ENCODE measurements at places on chromosomes 11 and 22.

DNA sequence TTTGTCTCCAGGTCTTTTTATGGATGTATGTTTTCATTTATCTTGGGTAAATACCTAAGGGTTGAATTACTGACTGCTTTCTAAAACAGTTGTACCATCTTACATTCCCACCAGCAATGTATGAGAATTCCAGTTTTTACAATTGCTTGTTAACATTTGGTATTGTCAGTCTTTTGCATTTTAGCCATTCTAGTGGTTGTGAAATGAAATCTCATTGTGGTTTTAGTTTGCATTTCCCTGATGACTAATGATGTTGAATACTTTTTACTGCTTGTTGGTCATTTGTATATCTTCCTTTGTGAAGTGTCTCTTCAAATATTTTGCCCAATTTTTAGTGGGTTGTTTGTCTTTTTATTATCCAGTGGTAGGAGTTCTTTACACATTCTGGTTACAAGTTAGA is 92.8 kb downstream of the ARFGAP2 start:
- no peak for DNase-seq

- DNase-seq = no peak
These were observed 165.4 kb downstream of the AASDHPPT start for GRCh38 chr11:106242718-106243415.

DNA sequence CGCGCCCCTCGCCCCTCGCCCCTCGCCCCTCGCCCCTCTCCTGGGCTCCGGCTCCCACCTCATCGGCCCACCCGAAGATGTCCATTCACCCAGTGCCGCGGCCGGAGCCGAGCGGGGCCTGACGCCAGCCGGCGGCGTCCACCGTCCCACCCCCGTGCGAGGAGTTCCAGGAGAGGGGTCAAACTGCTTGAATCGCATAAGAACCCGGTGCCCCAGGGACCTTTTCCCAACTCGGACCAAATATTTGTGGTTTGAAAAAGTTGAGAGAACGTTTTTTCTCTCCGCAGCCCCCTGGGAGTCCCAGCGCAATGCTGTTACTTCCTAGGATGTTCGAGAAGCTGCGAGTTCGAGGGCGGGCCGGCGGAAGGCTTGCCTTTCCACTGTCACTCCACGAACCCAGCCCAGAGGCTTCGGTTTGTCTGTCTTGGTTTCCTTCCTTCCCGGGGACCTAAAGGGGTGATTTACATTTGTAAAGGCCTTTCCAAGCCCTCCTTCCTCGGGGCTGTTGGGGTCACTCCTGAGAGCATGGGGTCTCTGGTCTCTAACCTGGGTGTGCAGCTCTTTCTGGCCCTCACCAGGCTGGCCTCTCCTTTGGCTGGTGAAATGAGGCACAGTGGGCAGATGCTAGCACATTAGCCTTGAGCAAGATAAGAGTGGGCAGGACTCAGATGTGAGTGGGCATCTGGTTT is 38.0 kb downstream of the ETS1 start:
- DNase-seq = no peak

DNA sequence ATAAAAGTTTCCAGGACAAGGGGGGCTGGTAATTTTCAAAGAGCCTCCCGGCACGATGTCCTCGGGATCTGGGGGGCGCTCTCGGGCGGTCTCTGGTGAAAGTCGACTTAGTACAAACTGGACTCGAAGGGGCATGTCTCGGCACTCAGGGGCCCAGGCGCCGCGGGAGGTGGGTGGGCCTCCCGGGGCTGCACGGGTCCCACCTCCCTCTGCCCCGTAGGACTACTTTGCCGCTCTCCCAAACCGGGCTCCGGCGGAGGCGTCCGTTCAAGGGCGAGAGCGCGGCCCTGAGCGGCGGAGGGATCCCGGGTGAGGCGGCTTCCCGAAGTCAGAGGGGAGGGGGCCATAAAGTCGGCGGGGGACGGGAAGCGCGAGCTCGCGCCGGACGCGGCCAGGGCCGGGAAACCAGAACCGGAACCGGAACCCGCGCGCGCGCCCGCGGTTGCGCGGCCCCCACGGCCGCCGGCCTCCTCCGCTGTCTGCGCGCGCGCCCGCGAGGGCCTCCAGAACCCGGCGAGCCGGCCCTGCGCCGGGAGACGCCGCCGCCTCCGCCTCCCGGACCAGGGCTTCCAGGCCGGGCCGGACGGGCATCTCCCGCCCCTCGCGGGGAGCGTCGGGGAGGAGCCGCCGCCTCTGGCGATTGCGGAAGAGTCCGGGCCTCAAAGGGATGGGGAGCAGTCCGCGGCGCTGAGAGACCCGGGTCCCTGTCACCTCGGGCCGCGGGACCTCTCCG is at the start of gene ARHGEF12:
Gene ARHGEF12 (plus strand): TSS at position 506 of the 733 bp plus-strand sequence. CDS start 831 bp downstream, outside the sequence.
- DNase-seq = peak; percentile 76

DNA sequence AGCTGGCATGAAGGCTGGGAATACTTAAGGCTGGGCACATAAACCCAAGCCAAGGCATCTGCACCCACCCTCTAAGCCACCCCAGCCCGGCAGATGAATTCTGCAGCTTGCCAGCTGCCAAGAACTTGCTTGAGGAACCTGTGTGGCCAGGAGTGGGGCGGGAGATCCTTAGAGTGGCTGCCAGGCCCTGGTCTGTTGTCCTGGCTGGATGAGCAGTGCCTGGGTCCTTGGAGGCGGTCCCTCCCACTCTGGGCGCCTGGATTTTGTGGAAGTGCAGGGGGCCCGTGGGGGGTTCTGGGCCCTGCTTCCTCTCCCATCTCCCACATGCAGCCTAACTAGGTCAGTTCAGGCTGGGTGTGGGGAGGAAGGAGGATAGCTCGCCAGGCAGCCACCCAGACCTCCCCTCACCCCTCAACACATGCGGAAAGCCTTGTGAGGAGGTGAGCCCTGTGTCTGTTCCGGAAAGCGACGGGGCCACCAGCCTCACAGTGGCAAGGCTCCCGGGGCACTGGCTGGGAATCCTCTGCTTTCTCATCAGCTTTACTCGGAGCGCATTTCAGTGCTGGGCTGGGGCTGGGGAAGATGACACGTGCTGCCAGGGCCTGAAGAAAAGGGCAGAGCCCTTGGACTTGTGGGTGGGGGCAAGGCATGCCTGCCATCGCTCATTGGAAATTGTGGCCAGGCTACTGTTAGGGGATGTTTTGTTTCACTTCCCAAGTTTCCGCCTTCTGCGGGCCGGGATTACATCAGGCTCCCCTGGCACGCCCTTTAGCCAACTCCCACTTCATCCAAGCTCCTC is 8.4 kb downstream of the DAGLA start:
- DNase-seq = no peak

DNA sequence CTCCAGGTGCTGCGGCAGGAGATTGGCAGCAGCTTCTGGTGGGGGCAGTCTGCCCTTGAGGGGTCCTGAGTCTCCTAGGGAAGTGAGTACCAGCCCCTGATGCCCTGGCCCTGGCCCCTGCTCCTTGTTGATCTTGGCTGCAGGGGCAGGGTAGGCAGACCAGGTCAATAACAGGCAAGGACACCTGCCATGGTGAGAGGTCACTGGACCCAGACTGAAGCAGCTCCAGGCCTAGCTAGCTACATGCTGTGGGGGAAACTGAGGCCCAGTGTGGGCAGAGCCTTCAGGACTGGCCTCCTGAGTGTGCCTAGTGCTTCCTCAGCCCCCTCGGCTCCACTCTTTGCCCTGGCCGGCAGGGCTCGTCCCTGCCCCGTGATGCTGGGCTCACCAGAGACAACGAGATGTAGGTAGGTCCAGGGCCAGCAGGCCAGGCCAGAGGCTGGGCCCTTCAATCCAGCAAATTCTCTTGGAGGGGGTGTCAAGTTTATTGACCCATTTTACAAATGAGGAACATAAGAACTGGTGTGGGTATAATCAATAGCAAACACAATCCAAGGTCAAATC is 20.4 kb downstream of the RTN4R start:
- DNase-seq = no peak

DNA sequence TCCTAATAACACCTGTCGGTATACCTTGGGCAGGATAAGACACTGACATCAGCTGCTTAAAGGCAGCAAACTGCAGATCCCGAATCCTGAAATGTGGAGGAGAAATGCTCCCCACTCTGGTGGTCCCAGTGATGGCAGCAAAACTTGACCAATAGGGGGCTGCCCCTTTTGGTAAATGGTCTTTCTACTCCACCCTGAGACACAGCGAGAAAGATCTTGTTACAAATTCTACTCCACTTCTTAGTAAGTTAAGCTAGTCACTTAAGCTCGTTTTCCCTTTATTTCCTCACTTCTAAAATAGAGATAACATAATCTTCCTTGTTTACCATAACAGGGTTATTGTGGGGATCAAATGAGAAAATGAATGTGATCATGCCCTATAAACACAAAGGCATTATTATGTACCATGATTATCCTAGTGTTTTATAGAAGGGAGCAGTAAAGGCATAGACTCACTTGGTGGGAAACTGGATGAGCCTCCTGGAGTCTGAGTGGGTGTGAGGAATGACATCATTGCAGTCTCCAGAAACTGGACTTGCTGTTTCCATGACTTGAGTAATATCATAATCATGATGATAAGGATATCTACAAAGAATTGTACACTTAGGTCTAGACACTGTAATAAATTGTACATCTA is 50.9 kb downstream of the ENDOD1 start:
- DNase-seq = no peak

GRCh38 chr11:107683061-107683460 is 28.8 kb downstream of the SLN start:
- no peak for DNase-seq

GRCh38 chr11:44329472-44330230 is 19.7 kb upstream of the ALX4 start:
- DNase-seq = no peak

DNA sequence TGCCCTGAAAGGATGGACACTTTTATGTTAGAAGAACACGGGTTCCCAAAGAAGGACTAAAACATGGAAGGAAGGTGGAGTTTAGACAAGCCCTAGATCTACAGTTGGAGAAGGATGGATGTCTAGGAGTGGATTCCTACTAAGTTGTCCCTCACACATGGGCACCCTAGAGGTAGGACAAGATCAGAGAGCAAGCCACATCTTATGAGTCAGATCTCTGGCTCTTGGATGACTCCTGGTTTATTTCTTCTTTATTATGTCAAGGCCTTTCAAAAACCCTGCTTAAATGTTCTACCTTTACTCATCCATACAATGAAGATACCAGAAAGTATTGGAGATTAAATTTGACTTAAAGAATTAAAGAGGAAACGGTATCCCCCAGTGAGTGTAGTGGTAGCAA is 34.4 kb downstream of the PRCP start:
- DNase-seq = no peak

- DNase-seq = peak; percentile 96
These were observed 237.3 kb upstream of the CADM1 start for GRCh38 chr11:115741376-115742107.

GRCh38 chr11:100619484-100619883 is 67.6 kb upstream of the ARHGAP42 start:
- DNase-seq = no peak

DNA sequence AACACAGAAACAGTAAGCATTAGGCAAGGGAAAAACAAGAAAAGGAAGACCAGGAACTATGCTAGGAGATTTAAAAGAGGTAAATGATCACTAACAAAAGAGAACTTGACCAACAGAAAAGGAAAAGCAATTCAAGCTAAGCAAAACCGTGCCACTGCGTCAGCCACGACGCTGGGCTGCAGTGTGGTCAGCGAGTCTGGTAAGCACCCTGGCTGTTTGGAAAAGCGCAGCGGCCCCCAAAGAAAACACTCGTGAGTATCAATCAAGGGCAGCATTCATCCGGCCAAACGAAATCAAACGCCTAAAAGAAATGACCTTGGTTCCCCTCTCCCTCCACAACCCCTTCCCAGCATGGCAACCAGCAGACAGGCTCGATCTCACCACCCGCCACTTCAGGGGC is 28.8 kb downstream of the PACSIN2 start:
- DNase-seq = no peak

- no peak for DNase-seq
These were observed 5.3 kb upstream of the SHISAL1 start for GRCh38 chr22:44317886-44318637.

- no peak for DNase-seq
These were observed 1129.1 kb downstream of the DLG2 start for GRCh38 chr11:84497981-84498411.

DNA sequence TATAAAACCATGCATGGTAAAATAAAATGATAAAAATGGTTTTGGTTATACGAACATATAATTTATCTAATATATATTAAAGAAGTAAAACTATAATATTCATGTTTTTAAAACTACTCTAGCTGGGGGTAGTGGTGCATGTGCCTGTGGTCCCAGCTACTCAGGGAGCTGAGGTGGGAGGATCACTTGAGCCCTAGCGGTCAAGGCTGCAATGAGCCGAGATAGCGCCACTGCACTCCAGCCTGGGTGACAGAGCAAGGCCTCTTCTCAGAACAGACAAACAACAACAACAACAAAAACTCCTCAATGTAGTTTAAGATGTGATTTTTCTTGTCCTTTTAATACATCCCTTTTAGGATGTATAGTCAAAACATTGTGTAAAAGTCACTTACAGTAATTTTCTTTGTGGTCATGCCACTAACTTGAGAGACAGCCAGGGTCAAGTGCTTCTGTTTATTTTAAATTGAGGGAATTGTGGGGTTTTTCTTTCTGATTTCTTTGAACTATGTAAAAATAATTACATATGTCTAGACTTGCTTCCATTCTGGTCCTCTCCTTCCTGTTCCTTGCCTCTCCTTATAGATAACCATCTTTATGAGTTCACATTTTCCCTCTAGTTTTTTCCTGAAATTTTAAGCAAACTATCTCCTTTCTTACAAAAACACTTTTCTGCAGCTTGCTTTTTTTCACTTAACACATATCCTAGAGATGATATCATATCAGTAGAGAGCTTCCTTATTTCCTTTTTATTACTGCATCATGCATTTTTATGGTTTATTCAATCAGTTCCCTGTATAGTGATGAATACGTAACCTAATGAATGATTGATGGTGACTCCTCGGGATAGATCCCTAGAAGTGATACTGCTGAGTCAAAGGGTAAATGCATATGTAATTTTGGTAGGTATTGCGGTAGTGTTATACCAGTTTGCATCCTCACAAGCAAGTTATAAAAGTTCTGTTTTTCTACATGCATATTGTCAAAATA is 9.1 kb downstream of the OR2AT4 start:
- no peak for DNase-seq

- no peak for DNase-seq
These were observed 13.0 kb downstream of the NCF4 start for GRCh38 chr22:36873614-36874308.

DNA sequence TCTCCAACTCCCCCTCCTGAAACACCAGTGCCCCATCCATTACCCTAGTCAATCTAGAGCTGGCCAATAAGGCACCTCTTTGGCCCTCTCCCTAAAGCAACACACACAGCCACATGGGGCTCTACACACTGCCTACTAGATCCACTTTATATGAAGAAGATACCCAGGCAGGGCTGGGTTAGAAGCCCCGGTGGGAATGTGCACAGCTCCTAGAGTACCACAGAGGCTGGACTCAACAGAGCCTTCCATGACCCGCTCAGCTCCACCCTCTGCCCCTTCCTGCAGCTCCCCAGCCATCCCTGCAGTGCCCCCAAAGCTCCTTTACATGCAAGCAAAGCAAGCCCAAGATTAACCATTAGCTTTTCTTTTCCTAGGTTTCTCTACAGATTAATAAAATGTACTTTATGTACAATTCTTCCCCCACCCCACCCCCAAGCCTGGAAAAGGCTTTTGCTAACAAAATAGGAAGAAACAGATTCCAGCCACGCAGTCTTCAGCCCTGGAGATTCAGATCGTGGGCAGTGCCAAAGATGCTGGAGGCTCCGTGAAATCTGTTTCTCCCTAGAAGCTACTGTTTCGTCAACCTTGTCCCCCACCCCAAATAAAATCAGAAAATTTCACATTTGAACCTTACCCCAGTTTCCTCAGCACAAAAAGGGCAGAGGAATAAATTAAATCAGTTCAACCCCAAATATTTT is 51.8 kb downstream of the IGSF9B start:
- DNase-seq = no peak
